Cortex of kidney (tissue), 1 donor: ENCODE measurements at places on chromosomes 3 and 15.

GRCh38 chr3:141049681-141050080, 1.5 kb upstream of the SPSB4 start:
- no peak for DNase-seq

- DNase-seq, result no peak
These were observed 575.5 kb upstream of the KCNMB2 start for GRCh38 chr3:177960722-177961121.

- DNase-seq, result no peak
These were observed 41.4 kb upstream of the GLCE start for GRCh38 chr15:69119001-69119400.

GRCh38 chr3:133703915-133704314, 42.2 kb upstream of the TOPBP1 start:
- DNase-seq, result no peak

DNA sequence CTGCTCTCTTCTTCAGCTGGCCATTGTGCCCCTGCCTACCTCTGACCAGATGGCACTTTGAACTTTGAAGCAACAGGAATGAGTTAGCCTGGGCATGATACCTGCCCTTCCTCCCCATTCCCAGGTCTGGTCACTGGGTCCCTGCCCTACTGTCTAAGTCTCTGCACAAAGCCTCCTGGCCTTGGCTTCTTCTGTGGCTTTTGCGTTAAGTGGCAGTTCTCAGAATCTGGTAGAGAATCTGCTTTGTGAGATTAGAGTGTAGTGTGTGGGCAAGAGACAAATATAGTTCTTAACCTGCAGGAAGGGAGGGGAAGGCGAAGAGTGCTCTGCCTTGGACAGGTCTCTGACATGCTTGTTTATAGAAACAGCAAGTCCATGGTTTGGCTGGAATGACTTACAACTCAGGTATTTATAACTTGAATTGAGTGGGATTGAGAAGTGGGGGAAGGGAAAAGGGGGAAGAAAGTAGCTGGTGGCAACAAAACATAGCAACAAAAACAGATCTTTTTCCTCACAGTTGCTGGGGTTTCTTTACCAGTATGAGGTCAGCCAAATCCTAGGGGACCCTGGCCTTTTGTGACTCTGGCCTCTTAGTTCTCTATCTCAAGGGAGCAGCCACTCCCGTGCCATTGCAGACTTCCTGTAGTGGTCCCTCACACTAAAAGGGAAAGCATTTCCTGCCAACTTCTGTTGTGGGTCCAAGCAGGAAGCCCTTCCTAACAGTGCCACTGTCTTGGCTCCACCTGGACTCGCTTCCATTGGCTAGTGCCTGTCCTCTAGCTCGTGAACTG, 16.7 kb downstream of the MAPKBP1 start:
- DNase-seq, result no peak

GRCh38 chr3:190227064-190227463, 95.2 kb downstream of the CLDN1 start:
- DNase-seq, result no peak

DNA sequence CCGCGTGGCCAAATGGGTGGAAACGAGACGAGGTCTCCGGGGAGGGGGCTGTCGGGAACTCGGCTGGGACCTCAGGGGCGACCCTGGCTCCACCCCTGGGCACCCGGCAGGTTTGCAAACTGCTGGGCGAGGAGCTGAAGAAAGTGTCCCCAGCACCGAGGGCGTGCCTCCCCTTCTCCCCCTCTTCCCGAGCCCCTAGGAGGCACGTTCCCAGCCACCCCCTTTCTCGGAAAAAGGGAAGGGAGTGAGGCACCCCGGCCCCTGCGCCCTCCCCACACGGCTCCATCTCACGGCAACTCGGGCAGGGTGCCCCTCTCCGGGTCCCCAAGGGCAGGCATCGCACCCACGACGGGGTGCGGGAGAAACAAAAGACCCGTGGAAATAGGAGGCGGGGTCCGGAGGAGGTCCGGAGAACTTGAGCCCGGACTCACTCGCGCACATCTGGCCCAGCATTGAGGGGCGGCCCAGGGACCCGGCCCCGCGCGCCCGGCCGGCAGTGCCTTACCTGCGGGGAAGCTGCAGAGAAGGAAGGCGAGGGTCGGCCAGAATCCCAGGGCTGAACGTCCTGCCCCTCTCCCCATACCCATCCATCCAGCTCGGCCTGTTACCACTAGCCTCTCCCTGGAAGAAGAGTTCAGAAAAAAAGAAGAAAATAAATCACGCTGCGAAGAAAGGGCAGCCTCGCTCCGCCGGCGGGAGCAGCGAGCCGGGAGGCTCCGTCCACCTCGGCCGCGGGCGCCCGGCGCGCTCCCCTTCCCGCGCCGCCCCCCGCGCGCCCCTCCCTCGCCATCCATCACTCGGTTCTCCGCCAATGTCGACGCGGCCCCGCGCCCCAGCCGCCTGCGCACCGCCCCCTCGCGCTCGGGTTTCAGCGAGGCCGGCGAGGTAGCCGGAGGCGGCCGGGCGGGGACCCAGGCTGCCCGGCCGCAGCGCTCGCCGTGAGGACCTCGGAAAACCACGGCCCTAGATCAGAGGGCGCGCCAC, 16.3 kb downstream of the RGMA start:
- no peak for DNase-seq

- DNase-seq, result no peak
These were observed 473.6 kb downstream of the SI start for GRCh38 chr3:164604687-164605086.

- no peak for DNase-seq
These were observed 220.6 kb downstream of the SLCO3A1 start for GRCh38 chr15:92074101-92074500.

DNA sequence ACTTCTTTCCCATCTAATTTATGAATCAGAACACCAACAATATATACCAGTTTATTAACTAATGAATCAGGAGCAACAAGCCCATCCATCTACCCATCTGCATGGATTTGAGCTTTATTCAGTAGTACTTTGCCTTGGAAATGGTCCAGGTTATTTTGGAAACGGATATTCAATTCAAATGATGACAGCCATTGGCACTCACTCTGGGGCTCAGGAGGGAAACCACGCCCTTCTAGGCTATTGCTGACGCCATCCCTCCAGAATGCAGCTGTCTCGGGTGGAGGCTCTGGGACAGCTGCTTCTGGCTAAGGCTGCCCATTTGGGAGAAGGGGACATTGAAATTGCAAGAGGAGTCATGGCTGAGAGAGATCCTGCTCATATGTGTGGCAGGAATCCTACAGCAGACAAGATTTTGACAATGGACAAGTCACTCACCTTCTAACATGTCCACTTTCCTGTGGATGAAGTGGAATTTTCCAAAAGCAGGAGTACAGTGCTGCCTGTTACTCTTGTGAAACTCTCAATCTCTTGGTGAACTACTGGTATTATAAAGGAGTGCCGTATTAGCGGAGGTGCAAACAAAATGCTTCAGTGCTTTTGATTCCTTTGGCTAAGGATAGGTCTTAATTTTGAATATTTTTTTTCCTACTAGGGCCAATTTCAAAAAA, 29.3 kb upstream of the TRAK1 start:
- no peak for DNase-seq

DNA sequence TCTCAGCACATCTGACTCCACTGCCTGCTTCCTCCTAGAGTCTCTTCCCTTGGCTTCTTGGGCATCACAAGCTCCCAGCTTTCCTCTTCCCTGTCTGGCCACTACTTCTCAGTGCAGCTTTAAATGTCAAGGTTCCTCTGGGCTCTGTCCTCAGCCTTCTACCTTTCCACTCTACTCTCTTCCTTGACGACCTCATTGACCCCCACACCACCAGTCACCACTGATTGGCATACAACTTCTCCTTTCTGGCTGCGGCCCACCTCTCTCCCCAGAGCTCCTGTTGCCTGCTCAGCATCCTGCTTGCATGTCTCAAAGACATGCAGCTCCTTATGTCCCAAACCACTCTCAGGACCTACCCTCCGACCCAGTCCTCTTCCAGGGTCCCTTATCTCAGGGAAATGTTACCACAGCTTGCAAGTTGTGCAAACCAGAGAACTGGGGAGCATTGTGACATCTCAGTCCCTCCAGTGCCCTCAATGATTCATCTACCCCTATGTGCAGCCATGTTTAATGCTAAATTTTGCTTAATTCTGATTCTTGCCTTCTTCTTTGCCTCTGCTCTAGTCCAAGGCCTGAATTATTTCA, 49.9 kb downstream of the TRPM1 start:
- DNase-seq, result no peak

- DNase-seq, result no peak
These were observed 11.6 kb downstream of the ADAMTS17 start for GRCh38 chr15:100330221-100330620.

DNA sequence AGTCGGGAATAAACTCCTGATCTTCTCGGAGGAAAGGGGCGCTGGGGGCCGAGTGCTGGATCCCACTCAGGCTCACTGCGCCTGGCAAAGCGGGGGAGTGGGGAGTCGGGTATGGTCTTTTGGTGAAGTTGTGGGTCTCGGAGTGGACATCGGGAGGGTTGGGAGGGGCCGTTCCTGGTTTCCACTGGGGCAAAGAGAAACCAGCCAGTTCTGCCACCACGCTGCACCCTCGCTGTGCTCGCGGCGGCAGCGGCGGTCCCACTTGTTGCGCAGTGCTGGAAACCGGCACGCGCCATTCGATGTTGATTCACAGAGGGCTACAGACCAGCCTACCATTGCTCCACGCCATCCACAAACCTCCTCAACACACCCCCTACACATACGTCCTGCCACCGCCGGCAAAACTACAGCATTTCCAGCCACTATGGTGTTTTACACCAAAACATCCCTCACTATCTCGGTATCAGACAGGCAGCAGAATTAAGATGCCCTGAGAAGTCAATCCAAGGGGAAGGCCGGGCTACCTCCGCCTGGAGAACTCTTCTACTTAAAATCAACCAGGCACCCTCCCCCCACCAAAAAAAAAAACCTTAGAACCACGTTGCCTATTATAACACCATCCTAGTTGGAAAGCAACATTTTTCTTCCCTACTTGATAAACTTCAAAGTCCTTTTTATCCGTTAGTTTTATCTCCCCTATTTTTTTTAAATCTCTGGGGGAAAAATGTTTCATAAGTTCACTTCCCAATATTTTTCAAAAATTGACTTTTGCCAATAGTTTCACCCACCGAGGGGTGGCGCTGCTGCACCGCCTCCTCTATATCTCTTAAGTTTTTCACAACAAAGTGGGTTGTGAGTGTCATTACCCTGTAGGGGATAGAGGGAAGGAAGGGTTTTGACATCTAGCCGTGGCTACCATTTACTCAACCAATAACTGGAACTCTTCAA, 3.6 kb downstream of the BCL6 start:
- no peak for DNase-seq

DNA sequence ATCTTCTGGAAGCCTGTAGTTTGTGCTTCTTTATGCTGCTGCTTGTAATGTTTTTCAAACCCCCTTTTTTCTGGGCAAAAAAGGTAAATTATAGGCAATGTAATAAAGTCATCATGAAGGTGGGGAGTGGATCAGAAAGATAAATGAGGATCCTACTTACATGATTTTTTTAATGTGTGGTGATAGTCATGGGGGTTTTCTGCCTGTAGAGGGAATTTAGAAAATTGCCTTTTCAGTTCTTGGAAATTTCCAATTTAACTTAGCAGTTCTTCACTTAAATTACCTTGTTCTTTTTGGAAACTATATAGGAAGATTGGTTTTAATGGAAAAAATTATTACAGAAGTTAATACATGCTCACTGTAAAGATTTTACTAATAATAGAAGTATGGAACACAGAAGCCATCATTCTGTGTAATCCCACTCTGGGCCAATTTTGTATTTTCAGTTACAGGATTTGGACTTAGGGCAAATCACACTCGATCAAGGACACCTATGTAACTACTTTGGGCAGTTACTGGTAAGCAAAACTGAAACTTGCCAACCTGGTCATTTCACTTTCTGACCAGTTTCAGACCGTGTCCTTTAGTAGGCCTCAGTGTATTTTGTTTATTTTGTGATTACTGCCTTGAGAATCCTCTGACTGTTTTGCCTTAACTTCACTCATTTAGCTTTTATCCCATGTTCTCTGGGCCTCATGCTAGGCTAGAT, 10.5 kb upstream of the SCAANT1 start:
- no peak for DNase-seq

DNA sequence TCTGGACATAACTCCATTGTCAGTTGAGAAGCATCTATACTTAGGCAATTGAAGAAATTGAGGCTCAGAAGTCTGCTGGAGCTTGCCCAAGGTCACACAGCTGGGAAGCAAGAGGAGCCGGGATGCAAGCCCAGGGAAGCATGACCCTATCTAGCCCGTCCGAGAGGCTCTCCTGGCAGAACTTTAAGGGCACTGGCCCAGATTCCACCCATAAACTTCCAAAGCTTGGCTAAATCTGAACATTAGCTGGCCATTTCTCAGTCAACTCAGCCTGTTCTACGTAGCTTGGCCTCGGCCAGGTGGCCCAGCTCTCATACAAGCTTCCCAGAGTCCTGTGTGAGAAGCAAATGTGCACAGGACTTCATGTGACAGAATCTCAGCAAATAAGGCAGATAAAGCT, 75.8 kb downstream of the LRIG1 start:
- no peak for DNase-seq

GRCh38 chr3:187169231-187169960, 27.9 kb upstream of the RTP1 start:
- no peak for DNase-seq

GRCh38 chr3:100954990-100955389, 38.2 kb downstream of the ABI3BP start:
- DNase-seq, result no peak

DNA sequence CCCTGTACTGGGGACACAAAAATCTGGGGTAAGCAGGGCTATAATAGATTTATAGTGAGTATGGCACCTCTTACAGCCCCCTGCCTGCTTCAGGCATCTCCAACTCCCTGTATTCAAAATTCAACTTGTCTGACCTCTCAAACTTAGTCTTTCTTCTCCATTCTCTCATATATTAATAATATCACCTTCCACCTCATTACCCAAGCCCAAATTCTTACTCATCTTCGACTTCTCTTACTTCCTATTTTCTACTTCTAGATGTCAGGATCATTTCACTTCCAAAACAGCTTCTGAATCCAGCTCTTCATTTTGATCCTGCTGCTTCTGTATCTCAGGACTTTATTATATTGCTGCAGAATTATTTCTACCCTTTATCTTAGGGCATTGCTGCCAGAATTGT, 290.7 kb downstream of the CHST2 start:
- DNase-seq, result no peak

- DNase-seq, result no peak
These were observed 356.2 kb downstream of the OCA2 start for GRCh38 chr15:27742751-27743477.

DNA sequence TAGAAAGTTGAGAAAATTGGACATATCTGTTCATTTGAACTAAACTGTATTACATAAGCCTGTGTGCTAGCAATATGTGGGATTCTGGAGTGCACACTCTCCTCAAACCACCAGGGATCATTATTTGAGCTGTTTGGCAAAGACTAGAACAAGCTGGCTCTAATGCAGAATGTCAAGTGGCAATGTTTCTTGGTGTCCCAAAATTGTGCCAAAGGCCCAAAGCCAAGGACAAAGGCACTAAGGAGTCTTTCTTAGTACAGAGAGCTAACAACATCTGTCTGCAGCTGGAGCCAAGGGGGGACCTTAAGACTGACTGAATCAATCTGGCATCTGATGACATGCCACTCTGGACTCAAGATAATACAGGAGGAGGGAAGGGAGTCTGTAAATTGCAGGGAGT, 76.7 kb upstream of the STRIT1 start:
- no peak for DNase-seq
